ENCODE measurements at places on chromosomes 7 and 10.

- no peak for DNase-seq
Observed at GRCh38 chr10:70815504-70816219, at the start of gene SGPL1. Gene SGPL1 (plus strand): TSS chr10:70815948. CDS start chr10:70816854, 906 bp downstream.

DNA sequence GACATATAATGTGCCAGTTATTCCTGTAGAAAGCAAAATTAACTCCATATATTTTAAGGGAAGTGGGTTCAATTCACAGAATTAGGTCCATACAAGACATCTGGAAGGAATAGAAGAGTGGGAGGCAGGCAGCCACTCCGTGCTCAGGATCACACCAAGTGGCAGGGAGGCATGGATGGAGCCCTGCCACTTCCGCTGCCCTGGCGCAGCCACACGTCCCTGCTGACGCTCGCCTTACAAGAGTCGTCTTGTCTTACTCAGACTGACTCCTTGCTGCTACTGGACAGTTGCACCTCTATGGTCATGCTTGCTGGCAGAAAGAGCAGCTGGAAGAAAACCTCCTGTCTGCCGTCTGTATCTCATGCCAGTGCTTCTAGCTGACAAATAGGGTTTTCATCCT, 579.9 kb upstream of the POM121L12 start:
- no peak for DNase-seq

GRCh38 chr7:2709553-2710285, 21.7 kb downstream of the AMZ1 start:
- no peak for DNase-seq

DNA sequence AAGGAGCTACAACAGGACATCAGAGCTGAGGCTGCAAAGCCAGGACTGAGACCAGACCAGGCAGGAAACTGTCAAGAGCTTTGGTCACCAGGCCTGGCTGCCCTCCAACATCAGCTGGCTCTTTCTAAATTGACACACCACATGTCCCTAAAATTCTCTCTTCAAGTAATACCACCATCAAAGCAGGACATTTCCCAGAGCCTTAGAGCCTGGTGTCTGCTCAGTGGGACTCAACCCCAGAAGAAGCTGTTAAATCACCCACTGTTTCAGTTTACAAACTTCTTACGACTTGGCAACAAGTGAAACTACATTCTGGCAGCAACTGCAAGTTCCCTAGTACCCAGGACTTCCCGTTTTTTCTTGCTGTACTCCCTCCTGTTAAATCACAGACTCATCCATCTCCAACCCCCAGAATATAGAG, 3.8 kb upstream of the IL6 start:
- DNase-seq, result no peak

DNA sequence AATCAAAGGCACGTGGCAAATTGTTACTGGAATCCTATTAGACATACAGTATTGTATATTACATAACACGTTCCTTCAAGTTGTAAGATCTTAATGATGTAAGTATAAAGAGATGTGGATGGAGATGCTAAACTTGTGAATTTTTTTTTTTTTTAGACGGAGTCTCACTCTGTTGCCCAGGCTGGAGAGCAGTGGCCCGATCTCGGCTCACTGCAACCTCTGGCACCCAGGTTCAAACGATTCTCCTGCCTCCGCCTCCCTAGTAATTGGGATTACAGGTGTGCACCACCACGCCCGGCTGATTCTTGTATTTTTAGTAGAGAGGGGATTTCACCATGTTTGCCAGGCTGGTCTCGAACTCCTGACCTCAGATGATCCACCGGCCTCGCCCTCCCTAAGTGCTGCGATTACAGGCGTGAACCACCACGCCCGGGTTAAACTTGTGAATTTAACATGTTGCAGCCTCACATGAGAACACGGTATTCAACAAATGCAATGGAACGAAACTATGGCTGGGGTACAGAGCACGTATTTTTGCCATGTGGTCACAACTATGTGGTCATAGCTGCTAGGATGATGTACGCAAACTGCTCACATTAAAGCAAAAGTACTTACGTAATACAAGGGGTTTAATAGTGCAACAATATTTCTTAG, 818 bp upstream of the SUPV3L1 start:
- no peak for DNase-seq

DNA sequence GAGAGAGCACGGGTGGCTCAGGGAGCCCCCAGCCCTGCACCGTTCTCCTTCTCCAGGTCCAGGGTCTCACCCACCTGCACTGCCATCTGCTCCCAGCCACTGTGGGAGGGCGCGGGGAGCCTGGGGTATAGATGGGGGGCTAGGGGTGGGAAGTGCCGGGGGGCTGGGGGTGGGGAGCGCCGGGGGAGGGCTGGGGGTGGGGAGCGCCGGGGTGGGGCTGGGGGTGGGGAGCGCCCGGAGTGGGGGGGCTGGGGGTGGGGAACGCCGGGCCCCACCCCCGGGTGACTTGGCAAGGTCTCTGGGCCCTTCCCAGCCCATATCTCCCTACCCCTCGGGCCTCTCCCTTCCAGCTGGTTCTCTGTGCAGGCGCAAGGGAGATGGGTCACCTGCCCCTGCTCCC, at the start of gene GRIFIN:
TSS of gene GRIFIN (minus strand) at position 101 of the 400 bp plus-strand sequence. CDS start at position 86, 15 bp downstream.
- DNase-seq, result no peak

- DNase-seq, result no peak
Observed at GRCh38 chr7:157394246-157395191, 57.7 kb downstream of the DNAJB6 start.

Data from BJ (cell line).